ENCODE measurements at places on chromosomes 7 and 10.

DNA sequence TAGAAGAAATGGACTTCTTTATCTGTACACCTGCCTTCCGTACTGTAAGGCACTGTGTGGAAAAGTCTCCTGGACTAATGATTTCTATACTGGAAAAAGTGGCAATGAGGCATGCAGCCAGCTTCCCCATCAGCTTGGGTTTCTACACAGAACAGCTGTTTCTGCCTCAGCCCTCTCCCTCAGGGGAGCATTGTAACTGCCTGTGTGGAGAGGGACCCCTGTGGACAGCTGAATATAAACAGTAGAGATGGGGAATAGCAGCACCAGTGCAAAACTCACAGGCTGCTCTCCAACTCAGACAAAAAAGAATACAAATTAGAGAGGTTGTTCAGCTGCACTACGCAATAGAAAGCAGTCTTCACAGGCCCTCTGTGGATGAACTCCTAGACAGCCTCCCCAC lies 451.3 kb upstream of the MBL2 start:
- no peak for DNase-seq

- DNase-seq = no peak
Observed at GRCh38 chr10:100980311-100980710, 7.0 kb downstream of the MRPL43 start.

DNA sequence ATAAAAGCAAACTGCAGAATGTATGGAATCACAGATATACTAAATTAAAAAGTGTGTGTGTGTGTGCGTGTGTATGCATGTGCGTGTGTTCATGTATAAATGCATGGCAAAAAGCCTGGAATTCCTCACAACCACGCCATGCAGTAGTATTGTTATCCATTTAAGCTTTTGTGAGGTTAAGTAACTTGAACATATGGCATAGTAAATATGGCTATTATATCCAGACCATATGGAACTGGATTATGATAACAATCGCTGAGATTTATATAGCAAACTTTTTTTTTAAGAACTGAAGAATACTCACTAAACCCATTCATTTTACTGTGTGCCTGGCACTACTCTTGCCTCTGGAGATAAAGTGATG lies 22.3 kb upstream of the NANOS1 start:
- no peak for DNase-seq

GRCh38 chr10:17644485-17644943 lies 563 bp downstream of the STAM start:
- no peak for DNase-seq

DNA sequence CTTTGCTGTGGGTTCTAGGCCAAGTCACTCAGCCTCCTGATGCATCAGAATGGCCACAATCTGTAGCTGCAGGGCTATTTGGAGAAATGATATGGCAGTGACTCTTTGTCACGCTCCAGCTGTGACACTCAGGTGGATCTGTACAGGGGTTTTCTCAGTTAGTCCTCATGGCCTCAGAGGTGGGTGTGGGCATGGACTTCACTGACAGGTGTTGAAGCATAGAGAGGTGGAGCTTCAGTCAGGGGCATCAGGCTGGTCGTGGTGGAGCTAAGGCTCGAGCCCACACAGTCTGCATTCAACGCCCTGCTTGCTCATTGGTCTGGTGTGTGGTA lies 21.2 kb downstream of the PALD1 start:
- no peak for DNase-seq

- peak; percentile 42 for DNase-seq
Observed at GRCh38 chr7:128167042-128167701, 73.9 kb upstream of the LEP start.

GRCh38 chr10:89092981-89093380 lies 102.4 kb downstream of the FAS start:
- no peak for DNase-seq

DNA sequence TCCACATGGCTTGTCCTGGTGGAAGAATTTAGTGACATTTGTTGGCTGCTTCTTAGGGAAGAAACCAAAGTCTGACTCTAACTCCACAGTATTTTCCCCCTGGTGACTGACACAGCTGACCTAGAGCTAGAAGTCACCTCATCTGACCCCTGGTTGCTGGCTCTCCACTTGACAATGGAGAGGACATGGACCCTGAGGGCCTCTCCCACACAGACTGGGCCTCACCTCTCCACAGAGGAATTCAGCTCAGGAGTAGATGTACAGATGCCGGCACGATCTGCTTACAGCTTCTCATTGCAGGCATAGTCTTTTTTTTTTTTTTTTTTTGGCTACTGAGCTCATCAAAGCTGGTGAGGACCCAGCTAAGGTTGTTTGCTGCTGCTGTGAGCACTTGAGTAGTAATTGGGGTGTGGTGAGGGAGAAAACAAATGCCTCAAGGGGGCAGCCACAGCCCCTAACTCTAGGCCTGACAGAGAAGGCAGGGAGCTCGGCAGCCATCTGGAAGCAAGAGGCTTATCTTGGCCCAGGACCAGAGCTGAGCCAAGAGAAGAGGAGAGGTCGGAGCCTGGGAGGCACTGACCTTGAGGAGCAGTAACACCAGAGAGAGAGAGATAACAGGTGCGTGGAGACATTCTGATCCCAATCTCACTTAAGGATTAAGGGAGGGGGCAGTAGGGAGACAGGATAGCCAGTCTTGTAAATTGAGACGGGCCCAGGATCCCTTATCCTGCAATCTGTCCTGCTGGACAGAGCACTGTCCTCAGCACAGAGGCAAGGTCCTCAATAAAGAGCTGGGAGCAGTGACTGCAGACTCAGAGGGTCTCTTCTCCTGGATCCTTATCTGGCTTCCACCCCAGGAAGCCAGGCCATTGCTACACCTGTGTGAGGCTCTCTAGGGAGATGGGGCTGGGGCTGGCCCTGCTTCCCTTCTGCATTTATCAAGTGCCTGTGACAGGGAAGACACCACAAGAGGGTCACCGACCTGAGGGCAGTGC lies 9.4 kb downstream of the PRSS58 start:
- DNase-seq = no peak

DNA sequence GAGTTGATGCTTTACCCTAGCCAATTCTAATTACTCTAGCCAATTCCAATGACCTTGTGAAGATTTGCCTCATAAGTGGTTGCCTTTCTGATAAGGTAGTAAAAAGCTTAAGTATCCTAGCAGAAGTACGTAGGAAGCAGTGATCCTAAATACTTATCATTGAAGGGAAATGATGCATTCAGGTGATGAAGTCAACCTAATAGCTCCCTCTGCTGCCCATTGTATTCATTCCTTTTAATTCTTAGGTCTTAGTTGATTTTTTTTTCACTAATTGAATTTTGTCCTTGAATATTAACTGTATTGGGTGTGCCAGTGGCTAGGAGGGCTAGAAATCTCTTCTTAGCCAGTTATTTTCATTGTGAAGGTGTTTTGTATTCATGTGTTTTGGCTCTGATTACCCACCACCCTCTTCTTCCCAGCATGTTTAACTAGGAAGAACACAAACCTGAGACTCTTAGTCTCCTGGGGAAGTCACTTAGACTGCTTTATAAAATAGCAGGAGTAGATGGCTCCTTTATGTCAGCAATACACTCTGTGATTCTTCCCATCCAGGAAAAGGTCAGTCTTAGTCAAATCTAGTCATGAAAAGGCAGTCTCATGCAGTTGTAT lies 46.3 kb downstream of the PLEKHA8 start:
- no peak for DNase-seq

DNA sequence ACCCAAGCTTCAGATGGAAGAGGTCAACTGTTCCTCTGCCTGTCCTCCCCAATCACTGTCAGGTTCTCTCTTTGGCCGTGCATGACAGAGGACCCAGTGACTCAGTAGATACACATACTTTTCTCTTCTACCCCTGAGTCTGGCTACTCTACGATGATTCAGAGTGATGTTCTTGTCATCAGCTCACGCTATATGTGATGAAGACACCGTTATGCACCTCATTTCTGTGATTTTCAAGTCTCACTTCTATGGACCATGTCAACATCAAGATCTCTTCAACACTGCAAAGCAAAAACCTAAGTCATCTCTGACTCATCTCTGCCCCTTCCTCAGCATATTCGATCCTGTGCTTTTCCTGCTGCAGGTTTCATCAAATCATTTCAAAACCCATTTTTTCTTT lies 76.6 kb upstream of the DGKI start:
- no peak for DNase-seq

GRCh38 chr10:88289342-88289741 lies 293.8 kb downstream of the RNLS start:
- DNase-seq = no peak

DNA sequence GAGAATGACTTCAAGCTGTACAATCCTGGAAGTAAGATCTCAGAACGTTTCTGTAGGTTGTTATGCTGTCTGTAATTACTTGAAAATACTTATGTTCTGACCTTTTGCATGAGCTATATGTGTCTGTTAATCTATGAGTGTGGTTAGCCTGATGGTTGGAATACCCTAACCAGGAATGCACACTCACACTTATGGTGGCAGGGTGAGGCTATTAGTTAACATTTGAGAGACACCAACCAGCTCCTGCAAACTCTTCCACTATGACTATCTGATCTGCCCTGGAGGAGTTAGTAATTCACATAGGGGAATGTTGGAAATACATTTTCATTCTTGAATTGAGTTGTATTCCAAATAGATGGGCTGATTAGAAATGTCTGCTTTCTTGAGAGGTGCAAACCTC lies 450.3 kb downstream of the INHBA start:
- no peak for DNase-seq

GRCh38 chr10:133401500-133401899 lies 7.5 kb downstream of the MTG1 start:
- no peak for DNase-seq

- DNase-seq = no peak
Observed at GRCh38 chr7:26857506-26858240, 6.7 kb downstream of the SKAP2 start.

Measured in memory B cell (primary cell).